ENCODE measurements at places on chromosomes 3 and 15. TPM values are rescaled to one million over a fixed set of nuclear protein-coding genes. Genes with fewer than 3 reads are reported as not detected.

Gene FBXO40
- total RNA-seq, result not detected

Gene SLC2A2
- total RNA-seq, result not detected

Gene SST
- total RNA-seq, result not detected

Gene CLSTN2
- 0.09 TPM for total RNA-seq

Gene FETUB
- not detected for total RNA-seq

Gene PCLAF
- 8.1 TPM for total RNA-seq

Gene TM6SF1
- total RNA-seq, result 31.8 TPM

Gene PRSS50
- total RNA-seq, result not detected

All from endothelial cell of coronary artery (primary cell).